ENCODE measurements at places on chromosomes 4 and X.

- no peak for DNase-seq
These were observed 24.5 kb upstream of the GRIA2 start for GRCh38 chr4:157196046-157196445.

- DNase-seq = peak; percentile 15
These were observed 53.1 kb downstream of the GAK start for GRCh38 chr4:878796-879728.

- no peak for DNase-seq
These were observed 117.3 kb downstream of the FAM133A start for GRCh38 chrX:93791304-93791703.

- no peak for DNase-seq
These were observed 66.1 kb upstream of the WDR1 start for GRCh38 chr4:10182446-10183424.

- DNase-seq = no peak
These were observed 12.5 kb downstream of the MORC4 start for GRCh38 chrX:106987488-106987887.

- no peak for DNase-seq
These were observed 50.0 kb upstream of the VMA21 start for GRCh38 chrX:151346931-151347543.

- DNase-seq = no peak
These were observed 481.4 kb downstream of the FAT4 start for GRCh38 chr4:125796138-125796537.

DNA sequence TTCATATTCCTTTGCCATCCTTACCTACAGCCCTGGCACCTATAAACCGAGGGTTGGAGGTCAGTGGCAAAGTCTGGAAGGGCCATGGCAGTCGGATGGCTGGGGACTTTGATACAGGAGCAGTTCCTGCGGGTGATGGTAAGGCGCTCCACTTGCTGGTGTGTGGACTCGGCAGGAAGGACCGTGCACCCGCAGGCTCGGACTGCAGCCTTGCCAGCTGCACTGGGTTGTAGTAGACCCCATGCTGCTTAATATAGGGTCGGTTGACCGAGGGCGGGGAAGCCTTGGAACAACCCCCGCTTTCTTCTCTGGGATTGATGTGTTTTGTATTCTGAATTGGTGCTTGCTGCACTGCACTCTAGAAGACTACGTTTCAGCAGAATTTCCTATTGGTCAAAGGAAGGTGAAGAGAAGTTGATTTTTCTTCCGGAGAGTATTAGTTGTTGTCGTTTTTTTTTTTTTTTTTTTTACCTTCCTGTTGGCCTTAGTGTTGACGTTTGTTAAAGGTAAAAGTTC lies 638 bp downstream of the BLTP1 start:
- peak; percentile 2 for DNase-seq

GRCh38 chr4:147104768-147105167 lies 159.1 kb upstream of the TTC29 start:
- DNase-seq = no peak

DNA sequence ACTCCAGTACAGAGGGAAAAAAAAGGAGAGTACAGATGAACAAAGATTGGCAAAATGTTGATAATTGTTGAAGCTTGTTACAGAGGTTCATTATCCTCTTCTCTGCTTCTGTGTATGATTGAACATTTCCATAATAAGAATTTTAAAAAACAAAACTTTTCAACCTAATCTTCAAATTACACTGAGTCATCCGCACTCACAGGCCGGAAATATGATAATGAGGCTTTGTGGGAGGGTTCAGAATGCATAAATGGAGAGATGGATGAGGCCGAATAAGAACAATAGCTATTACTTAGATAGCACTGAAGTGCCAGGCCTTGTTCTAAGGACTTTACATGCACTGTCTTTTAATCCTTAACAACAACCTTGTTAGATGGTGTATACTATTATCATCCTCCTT lies 4.6 kb upstream of the ERCC6L start:
- DNase-seq = no peak

DNA sequence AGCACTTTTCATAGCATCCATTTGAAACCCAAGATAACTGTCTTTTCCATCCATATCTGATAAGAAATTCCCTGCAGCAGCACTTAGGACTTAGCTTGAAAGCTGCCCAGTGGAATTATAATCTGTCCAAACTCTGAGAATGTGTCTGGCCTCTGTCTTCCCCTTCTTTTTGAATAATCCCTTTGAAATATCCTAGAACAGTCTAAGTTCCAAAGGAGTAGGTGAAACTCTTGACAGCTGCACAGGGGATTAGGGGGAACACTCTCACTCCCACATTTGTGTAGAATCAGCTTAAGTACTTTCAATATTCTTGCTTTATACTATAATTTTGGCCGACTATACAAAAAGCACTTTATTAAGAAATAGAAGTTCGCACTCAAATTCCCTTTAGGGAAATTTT lies 157.7 kb downstream of the PAPSS1 start:
- no peak for DNase-seq

DNA sequence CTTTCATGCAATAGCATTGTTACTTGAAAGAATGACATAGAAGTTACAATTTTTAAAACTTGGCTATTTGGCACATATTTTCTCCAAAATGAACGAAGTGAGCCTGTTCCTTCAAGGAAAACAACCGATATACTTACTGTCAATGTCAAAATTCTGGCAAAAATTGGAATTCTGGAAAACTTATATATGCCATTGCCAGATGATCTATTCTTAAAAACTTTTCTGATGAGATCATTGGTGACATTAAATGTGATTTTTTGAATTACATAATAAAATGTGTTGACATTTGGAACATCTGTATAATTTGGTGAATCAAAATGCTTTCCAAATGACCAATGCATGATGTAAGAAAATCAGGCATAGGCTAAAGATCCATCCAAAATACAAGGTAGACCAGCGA lies 209.0 kb downstream of the SCFD2 start:
- no peak for DNase-seq

GRCh38 chrX:147749308-147749707 lies 162.4 kb upstream of the FMR1 start:
- no peak for DNase-seq

DNA sequence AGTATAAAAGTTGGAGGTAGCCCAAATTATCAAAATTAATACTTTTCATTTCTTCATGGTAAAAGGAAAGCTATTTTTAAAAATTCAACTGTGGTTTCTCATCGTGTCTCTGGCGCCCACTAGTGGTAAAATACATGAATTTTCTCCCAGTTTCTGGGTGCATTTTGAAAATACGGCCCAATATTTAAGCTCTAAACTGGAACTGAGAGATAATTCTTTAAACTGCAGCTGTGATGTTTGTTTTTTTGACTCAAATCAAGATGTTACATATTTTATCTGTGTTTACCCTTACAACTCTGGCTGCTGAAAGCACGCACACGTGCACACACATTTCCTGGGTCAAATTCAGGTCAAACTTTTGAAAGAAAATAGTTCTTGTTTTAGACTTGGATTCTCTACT lies 123.9 kb upstream of the ACSL4 start:
- no peak for DNase-seq

- DNase-seq = no peak
These were observed 109.4 kb downstream of the ZNF518B start for GRCh38 chr4:10347815-10348214.

- DNase-seq = no peak
These were observed 173.2 kb upstream of the TECRL start for GRCh38 chr4:64582492-64582891.

- DNase-seq = no peak
These were observed 268.9 kb downstream of the ASMT start for GRCh38 chrX:1883772-1884171.

DNA sequence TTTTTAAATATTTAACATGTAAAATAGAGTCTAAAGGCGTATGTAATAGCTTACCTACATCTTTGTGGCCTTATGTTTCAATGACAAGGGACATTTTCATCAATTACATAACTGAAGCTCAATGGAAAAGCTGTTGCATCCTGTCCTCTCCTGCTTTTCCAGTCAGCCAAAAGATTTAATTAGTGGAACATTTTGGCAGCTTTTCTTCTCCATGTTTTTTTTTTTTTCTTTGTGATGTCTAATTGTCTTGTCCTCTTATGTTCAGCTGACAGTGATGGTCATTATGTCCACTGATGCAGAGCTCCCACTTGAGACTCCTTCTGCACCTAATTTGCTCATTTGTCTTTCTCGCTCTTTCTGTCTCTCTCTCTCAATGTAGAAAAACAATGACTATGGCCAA lies 422.2 kb downstream of the GABRG1 start:
- no peak for DNase-seq

GRCh38 chr4:102105983-102106382 lies 239.3 kb downstream of the SLC39A8 start:
- no peak for DNase-seq

- no peak for DNase-seq
These were observed 1597.1 kb downstream of the ADGRL3 start for GRCh38 chr4:62797221-62797620.

GRCh38 chr4:121077496-121077895 lies 5.2 kb upstream of the NDNF start:
- DNase-seq = no peak

DNA sequence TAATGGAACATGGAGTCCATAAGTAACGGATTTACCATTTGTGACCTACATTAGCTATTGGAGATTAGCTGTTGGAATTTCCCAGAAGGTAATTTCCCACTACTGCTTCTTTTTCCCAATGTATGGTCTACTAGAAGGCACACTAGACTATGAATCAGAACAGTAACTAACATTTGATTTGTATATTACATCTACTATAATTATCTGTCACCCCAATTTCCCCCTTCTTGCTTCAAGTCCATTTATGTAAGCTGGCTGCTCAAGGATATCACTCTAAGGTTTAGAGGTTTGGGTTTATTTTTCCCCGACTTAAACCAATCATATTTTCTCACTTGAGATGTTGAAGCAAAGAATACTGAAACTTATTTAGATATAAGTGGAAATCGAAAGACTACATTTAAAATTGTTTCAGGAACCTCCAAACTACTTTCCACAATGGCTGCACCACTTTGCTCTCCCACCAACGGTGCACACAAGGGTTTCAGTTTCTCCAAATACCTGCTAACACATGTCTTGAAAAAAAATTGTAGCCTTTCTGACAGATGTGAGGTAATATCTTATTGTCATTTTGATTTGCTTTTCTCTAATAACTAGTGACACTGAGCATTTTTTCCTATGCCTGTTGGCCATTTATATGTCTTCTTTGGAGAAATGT lies 33.3 kb upstream of the H2AZ1 start:
- no peak for DNase-seq

DNA sequence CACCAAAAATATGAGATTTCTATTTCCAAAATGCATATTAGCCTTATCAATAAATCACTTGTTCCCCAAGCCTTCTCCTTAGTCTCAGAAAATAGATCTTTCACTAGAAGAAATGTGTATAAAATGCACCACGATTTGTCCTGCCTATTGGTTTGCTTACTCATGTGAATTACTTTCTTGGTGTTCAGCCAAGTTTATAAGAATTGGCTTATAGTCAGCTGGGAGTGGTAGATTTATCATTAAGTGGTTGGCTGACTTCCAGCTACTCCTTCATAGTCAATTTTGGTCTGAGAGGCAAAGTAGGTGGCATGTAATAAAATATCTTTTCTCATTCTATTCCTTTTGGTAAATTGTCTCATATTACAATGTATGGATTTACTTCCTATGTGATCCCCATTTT lies 1.3 kb downstream of the SULT1E1 start:
- no peak for DNase-seq

DNA sequence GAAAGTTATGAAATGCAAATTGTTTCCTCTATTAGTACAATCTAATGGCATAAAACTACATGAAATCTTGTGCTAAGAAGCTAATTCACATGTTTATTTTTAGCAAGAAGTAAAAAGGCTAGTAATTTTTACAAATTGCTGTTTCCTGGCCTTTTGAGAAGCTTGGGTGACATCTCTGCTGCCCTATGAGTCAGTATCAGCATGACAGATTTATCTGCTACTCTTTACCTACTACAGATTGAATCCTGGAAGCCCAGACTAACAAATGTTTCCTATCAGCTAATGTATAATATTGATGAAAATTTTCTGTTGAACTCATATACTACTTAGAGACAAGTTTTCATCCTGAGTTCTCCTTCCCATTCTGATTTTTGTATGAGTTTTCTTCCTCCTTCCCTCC lies 232.4 kb downstream of the DCTD start:
- no peak for DNase-seq

- DNase-seq = no peak
These were observed 200.9 kb downstream of the DHRSX start for GRCh38 chrX:2299871-2300270.
